ENCODE measurements at places on chromosomes 6 and 20. TPM values are rescaled to one million over a fixed set of nuclear protein-coding genes. Genes with fewer than 3 reads are reported as not detected.

The NTSR1 gene
- 0.58 TPM for total RNA-seq

The ACSS2 gene
- 38.5 TPM for total RNA-seq

The FNDC1 gene
- total RNA-seq: 16.2 TPM

The STX7 gene
- total RNA-seq: 65.6 TPM

The NRSN1 gene
- total RNA-seq: 0.12 TPM

The SNAI1 gene
- total RNA-seq: 7.2 TPM

The SDC4 gene
- 122 TPM for total RNA-seq

The WFDC5 gene
- not detected for total RNA-seq

The EYS gene
- 0.99 TPM for total RNA-seq

The TGM3 gene
- total RNA-seq: 0.70 TPM

The XKR7 gene
- total RNA-seq: 0.23 TPM

The OXT gene
- not detected for total RNA-seq

The FHL5 gene
- 0.93 TPM for total RNA-seq

Measured in metanephros (tissue), 2 donors.